Stimulated activated CD4-positive, alpha-beta T cell treated with anti-CD3 and anti-CD28 coated beads, Interleukin-15, amount 100 ng/mL, for 48 hours (primary cell): ENCODE measurements at places on chromosomes 12 and 14.
A peak's percentile ranks its signal among the peaks of the same experiment; 100 is the strongest.

DNA sequence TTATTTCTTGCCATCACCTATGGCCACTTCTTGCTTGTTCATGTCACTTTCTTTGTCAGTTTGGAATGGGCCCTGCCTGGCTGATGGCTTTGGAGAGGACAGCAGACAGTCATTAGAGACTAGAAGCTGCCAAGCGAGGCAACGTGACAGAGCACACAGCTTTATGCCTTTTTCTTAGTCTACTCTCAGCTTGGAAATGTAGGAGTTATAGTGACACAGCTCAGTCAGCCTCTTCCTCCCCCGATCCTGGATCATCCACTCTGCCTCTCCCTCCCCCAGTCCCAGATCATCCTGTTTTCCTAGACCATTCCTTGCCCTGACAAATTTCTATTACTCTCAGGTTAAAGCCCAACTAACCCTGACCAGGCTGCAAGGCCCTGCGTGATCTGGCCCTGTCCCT is 26.6 kb downstream of the ETV6 start:
- no peak for DNase-seq

DNA sequence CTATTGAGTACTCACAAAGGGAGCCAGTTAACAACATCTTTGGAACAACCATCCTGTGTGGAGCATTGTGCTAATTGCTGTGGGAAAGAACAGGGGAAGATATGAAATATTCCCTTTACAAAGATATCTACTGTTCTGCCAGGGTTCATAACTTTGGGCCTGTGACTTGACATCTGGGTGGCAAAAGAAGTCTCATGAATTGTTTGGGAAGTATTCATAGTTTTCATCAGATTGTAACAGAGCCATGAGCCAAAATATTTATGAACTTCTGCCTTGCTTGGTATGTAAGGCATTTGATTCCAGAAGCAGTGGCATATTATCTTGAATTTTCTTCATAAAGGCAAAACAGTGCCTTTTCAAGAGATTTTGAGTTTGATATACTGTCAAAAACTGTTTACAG is 816.2 kb downstream of the DIO2 start:
- DNase-seq, result no peak

DNA sequence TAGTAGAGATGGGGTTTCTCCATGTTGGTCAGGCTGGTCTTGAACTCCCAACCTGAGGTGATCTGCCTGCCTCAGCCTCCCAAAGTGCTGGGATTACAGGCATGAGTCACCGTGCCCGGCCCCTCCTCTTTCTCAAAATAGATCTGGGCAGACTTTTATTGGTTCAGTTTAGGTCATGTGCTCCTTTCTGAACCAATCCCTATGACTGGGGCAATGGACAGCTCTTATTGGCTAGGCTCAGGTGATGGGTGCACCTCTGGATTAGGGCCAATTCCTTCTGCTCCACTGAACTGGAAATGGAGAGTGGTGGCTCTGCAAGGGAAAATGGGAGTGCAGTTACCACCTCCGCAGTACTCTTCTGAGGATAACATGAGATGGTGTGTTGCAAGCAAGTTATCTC is 6.2 kb upstream of the ATP6V0A2 start:
- DNase-seq, result no peak

DNA sequence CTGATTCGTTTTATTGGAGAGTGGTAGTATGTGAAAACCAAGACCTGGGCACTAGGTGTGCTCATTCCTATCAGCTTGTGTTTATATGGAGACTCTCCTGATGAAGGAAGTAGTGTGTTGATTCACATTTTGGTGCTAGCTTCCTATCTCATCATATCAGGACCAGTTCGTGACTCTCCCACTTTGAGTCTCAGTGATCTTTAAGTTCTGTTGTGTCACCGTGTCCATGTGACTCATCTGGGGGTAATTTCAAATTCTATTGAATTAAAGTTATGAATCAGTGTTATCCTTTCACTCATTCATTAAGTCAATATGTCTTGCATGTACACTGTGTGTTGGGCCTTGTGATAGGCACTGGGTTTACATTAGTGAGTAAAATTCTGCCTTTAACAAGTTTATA is 180.2 kb downstream of the CACNA1C start:
- no peak for DNase-seq

DNA sequence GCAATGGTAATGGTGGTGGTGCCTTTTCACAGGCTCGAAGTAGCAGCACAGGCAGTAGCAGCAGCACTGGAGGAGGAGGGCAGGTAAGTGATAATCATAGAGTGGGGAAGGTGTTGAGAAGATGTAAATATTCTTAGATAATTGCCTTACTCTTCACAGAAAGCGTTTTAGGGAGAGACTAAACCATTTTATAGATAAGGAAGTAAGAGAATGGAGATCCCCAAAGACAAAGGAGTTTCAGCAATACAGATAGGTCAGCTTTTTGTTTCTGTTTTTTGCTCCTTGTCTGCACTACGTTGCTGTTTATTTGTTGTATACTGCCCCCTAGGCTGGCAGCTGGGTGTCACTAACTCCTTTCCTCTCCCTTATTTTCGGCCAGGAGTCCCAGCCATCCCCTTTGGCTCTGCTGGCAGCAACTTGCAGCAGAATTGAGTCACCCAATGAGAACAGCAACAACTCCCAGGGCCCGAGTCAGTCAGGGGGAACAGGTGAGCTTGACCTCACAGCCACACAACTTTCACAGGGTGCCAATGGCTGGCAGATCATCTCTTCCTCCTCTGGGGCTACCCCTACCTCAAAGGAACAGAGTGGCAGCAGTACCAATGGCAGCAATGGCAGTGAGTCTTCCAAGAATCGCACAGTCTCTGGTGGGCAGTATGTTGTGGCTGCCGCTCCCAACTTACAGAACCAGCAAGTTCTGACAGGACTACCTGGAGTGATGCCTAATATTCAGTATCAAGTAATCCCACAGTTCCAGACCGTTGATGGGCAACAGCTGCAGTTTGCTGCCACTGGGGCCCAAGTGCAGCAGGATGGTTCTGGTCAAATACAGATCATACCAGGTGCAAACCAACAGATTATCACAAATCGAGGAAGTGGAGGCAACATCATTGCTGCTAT is 2.0 kb downstream of the SP1 start:
- DNase-seq, result no peak

GRCh38 chr14:35818346-35819115 is 7.6 kb upstream of the BRMS1L start:
- no peak for DNase-seq

GRCh38 chr12:92221656-92222315 is 76.1 kb upstream of the BTG1 start:
- no peak for DNase-seq

DNA sequence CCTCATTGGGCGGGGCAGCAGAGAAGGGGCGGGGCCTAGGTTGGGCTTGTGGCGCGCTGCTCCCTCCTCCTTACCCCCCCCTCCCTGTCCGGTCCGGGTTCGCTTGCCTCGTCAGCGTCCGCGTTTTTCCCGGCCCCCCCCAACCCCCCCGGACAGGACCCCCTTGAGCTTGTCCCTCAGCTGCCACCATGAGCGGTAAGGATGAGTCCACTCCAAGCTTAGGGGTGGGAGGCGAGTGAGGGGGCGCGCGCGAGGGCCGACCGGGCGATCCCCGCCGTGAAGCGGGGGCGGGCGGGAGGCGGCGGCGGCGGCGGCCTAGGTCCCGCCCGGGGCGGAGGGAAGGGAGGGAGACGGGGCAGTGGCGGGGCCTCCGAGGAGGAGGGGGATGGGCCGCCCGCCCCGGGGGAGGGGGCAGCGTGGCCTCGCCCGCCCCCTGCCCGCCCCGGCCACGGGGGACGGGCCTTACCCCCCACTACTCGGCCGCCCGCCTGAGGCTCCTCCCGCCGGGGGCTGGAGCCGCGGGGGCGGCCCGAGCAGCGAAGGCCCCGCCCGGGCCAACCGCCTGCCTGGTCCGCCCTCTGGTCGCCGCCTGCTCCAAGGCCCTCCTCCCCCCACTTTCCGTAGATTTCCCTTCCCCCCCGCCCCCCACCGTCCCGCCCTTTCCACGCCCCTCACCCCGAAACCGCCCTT is at the start of gene SP1:
SP1 (plus strand) TSS at position 73 of the 690 bp plus-strand sequence; CDS start at position 189, 116 bp downstream.
- peak; percentile 85 for DNase-seq

DNA sequence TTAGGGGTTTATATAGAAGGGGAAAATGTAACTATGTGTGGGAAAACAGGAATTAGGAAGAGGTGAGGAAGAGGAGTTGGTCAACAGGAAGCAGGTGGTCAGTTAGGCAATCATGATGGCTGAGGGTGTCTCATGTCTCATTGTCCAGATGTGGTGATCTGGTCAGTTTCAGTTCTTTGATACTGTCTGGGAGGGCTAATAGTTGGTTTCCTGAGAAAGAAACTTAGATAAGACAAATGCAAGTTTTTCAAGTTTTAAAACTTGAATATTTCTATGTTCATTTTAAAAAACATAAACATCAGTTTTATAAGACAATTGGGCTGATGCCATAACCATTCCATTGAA is 1121.8 kb upstream of the USP15 start:
- no peak for DNase-seq

DNA sequence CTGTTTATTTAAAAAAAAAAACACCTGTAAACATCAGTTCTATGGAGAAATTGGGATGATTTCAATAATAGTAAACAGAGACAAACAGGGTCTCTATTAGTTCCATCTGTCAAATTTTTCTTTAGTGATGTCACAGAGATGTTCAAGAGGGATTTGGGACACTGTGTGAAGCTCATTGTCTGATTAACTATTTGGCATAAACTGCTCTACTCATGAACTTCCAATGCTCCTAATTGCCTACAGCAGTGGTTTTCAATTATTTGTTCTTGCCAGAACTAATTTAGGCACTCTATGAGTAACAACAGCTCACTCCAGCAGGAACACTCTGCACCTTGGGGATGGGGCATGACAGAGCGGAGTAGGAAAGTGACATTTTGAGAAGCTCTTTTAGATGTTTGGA is 250.1 kb upstream of the PRKD1 start:
- DNase-seq, result no peak

DNA sequence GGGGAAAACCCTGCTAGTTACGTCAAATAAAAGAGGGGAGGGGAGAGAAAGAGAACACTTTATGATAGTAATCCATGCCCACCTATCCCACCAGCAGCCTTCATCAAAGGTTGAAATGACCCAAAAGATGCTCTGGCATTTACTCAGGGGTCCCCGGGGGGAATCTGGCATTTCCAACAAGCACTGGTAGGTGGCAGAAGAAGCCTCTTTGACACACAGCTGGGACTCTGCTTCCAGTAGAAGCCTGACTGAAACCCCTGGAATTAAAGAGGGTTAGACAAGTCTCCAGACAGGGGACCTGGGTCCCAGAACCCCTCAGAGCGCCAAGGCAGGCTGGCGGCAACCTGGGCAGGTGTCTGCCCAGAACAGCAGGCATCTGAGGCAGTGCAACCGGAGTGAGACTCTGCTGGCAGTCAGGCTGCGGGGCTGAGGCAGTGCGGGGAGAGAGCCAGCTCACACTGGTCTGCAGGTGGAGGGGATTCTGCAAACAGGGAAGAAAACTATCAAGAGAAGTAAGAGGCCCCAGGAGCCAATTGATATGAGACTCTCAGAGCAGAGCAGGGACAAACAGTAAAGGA is 85.0 kb upstream of the CAPRIN2 start:
- DNase-seq, result no peak

DNA sequence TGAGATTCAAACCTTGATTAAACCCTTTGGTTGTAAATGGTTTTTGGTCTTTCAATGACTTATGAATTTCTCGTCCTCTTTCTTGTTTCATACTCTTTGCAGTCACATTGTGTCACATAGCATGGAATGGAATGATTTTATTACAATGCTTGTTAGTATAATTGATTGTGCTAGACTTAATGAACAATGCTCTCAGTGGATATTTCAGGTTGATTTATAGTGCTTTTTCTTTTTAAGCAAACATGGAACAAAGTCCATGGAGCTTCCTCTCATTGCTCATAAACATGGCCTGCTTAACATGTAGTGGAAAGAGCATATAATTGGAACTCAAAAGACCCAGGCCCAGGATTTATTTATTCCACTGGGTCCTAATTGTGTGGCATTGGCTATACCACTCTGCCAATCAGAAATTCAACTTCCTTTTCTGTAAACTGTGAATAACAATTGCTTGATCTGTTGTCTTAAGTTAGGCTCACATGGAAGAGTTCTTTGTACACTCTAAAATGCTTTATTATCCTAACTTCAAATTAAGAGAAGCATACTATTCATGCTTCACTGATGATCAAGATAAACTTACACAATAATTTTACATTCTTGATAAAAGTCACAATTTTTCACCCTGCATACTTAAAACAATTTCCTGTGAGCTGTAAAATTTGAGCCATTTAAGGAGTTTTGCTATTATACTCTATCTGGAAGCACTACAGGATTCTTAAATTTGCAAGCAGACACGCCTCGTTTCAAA is 370.5 kb upstream of the PDE3A start:
- no peak for DNase-seq

DNA sequence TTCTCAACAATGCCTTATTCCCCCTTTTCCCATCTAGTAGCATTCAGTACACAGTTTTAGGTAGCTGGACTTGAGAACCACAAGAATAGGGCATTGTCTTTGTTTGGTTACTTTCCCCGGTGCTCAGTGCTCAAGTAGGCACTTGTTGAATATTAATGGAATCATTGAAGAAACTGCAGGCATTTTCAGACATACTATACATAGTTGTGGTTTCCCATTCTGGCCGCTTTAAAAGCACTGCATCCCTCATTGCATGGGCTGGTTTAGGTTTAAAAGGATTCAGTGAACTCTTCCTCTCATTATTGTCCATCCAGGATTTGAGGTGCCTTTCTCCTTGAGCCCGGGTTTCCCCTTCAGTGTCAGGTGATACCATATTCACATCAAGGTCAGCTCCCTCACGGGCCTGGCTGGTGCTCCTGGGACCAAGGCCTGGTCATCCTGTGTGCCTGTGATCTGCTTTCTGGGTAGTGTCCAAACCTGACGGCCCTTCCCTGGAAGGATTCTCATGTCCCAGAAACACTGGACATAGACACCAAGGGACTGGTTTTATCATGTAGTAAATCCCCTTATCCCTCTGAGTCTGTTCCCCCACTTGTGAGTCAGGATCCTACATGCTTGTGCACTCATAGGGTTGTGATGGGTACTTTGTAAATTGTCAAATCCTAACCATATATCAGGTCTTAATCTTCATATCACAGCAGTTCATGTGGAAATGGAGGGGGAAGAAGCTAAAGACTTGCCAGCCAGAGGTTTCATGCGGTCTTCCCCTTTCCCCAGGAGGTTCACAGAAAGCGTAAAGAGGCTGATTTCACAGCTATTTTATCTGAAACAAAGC is 7.4 kb downstream of the TCP11L2 start:
- no peak for DNase-seq

DNA sequence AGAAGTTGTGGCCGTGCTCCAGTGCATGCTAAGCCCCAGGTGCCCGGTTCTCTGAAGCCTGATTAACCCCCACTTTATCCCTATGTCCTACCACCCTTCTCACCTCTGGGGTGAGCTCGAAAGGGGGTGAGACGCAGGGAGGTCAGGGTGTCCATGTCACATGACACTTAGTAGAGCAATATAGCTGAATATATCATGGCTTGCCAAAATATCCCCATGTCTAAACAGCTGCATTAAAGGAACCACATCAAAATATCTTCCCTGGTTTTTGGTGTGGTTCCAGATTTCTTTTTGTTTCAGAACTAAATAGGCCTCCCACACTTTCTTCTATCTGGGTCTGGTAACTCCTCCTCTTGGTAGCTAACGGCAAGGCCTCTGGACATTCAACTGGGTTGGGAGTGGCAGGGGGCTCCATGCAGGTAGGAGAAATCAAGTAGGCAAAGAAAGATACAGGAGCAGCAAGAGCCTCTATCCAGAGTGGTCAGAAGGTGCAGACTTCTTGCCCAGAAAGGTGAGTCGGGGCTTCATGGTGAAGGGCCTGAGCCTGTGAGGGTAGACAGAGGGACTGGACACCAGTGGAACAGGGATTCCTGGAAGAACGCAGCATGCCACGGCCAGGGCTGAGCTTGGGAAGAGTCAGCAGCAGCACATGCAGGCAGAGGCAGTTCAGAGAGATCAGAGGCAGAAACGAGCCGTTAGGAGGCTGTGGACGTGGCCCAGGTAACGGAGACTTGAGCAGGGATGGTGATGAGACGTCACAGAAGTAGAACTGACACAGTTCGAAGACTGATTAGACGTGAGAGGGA is 202.8 kb upstream of the DIO3 start:
- no peak for DNase-seq
